NCI-H2171 treated with DMSO at 0.1 percent for 48 hours (cell line): ENCODE measurements at places on chromosomes 12 and 14.

DNA sequence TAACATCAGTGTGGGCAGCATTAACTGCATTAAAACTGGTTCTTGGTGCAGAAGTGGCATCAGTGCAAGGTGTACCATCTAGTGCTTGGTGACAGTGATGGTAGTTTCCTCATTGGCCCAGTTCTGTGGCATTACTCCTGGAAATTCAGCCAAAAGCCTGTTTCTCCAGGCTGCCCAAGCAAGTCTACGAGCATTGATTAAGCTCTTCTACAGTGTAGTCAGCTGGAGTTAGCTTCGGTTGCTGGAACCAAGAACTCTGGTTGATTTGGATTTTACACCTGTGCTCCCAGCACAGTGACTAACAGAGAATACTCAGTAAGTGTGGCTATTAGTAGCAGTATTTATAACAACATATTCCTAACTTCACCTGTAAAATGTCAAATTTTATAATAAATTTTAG is 84.9 kb upstream of the ZDHHC17 start:
- no peak for DNase-seq

- no peak for DNase-seq
Observed at GRCh38 chr14:28264306-28264705, 502.3 kb upstream of the FOXG1 start.

GRCh38 chr14:55578511-55578910 is 1.5 kb upstream of the KTN1 start:
- no peak for DNase-seq

DNA sequence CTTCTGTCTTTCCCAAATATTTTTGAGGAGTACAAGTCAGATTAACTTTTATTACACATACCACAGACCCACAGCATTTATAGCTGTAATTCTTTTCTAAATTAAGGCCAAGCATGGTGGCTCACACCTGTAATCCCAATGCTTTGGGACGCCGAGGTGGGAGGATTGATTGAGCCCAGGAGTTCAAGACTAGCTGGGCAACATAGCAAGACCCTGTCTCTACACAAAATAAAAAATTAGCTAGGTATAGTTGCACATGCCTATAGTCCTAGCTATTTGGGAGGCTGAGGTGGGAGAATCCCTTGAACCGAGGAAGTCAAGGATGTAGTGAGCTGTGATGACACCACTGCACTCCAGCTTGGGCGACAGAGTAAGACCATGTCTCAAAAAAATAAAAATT is 7.0 kb downstream of the DUSP16 start:
- no peak for DNase-seq

GRCh38 chr14:74077401-74077800 is 6.9 kb downstream of the ALDH6A1 start:
- DNase-seq = no peak

DNA sequence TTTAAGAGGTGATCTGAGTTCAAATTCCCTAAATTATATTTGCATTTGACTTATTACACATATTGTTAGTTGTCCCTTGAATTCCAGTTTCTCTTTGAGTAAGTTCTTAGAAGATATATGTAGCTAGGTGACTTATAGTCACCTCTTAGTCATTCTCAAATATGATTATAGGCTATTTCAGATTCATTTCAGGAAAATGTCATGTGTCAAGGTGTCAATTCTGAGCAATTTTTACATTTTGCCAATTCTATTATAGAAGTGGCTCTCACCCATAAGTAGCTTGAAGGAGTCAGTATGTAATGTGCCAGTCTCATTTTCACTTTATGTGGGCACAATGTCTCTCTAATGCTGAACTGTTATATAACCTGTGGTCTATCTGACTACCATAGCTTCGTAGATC is 623.4 kb downstream of the DIO2 start:
- DNase-seq = no peak
